ENCODE measurements at places on chromosomes 5 and 9.

- no peak for DNase-seq
Measured at GRCh38 chr9:125659954-125660353, 47.1 kb downstream of the MAPKAP1 start.

DNA sequence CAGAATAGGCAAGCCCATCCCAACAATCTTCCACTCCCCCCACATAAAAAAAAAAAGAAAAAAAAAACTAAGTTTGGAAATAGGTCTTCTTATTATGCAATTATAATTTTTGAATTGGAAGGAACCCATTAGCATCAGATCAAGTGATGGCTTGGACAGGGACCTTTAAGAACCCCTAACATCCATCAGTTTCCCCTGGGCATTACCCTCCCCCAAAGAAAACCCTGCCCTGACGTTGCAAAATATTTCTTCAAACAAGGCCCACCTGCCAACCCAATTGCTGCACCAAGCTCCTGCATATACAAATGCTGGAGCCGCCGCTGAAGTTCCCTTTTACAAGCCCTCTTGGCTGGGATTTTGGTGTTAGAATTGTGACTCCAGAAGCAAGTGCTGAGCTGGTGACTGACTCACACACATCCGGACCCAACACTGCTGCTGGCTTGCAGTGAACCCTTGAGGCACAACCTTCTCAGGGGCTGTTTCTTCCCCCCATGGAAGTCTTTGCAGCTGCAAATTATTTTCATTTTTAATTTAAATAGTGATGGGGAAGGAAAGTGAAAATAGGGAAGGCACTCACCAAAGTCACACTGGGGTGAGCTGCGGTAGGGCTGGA is 56.1 kb upstream of the AFAP1L1 start:
- no peak for DNase-seq

DNA sequence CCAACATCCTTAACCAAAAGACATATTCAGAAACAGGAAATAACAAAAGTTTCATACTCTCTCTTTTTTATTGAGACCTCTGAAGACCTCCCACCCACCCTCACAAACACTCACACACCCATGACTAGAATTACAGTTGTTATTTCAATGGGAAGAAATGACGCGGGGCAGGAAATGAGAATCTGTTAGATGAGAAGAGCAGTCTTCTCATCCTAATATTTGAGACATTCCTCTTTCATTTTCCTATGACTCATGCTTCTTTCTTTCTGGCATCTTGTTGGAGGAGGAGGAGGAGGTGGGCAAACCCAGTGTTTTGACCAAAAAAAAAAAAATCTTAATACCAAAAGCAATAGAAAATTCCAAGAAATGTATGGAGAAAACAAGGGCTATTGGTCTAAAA is 179.5 kb upstream of the TARS1 start:
- no peak for DNase-seq

GRCh38 chr9:126304207-126304970 is 22.2 kb upstream of the MVB12B start:
- DNase-seq = no peak

- DNase-seq = no peak
Measured at GRCh38 chr9:75734802-75735201, 155.7 kb upstream of the PCSK5 start.

DNA sequence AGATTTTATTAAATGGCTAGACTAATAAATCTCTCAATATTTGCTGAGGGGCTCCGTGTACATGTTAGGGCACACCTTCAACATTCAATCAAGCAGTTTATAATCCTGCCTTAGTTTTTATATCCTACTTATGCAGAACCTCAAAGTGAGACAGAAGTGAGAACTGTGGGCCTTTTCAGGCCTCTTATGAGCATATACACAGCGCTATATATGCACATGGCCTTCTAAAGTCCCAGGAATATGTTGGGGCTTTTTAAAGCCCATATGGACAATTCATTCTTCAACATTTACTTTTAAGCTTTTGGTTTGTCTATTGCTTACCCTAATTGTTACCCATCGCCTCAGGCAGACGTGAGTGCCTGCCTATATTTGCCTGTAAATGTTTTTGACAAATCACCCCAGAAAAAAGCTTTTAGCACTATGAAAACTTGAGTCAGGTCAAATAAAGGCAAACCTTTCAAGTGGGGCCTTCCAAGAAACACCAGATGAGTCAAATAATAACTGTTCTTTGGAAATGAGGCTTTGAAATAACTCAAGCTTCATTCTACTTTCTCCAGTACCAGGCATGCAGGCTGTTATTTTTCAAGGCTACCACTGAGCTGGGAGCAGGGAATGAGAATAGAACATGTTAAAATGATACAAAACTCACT is 58.2 kb downstream of the ESM1 start:
- DNase-seq = no peak

DNA sequence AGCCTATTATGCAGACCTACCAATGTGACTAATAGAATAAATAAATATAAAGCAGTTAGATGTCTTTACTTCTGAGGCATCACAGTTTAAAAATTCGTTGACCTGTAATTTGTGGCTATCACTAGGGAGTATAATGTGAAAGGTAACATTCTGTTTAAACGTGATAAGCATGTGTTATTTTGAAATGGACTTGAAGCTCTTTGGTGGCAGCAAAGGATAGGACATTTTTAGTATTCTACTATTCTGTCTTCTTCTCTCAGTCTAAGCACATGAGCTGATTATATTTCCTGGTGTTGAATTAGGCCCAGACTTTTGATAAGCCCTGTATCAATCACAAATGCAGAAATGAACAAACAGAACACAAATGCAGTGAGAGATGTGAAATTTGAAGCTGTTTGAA is 974.0 kb upstream of the CDH10 start:
- no peak for DNase-seq

GRCh38 chr5:134070725-134071613 is 43.5 kb upstream of the TCF7 start:
- DNase-seq = no peak

DNA sequence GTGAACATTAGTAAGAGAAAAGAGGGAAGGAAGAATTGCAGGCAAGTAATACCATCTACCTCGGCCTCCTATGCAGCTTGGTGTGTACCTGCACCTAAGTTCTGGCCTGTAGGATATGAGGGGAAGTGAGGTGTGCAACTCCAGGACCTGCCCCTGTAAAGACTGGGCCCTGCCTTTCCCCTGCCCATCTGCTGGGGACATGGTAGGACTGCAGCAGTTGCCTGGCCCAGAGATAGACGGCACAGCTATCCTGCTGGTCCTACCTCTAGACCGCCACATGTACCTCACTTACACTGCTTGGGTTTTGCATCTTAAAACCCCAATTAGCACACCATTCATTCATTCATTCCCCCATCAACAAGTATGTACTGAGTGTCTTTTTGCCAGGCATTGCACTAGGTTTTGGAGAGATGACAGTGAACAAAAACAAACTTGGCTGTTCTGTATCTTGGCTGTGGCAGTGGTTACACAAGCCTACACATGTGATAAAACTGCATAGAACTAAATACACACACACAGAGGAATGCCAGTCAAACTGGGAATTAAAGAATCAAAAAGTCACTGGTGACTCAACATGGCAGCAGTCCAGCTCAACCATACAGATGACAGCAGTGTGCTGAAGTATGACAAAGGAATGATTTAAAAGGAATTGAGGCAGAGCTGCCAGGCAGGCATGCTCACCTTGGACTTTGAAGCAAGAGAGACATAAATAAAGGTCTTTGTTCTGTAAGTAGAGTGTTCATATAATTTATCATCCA is 23.3 kb upstream of the MGAT1 start:
- no peak for DNase-seq

DNA sequence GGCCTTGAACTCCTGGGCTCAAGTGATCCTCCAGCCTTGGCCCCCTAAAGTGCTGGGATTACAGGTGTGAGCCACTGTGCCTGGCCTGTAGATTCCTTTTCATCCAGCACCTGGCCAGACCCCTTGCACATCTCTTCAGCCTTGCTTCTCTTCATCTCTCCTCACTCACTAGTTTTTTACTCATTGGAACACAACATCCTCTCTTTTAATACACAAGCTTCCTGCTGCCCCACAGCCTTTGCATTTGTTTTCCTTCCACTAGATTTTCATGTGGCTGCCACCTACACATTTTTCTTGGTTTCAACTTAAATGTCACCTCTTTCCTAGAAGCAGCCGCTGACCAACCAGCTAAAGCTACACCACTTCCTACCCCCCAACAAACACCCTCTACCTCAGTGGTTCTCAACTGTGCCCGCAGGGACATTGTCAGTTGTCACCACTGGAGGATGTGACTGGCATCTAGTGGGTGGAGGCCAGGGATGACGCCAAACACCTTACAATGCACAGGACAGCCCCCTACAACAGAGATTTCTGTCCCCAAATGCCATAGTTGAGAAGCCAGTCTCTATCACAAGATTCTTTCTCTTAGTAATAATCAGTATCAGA is 33.7 kb downstream of the HAVCR1 start:
- DNase-seq = no peak

DNA sequence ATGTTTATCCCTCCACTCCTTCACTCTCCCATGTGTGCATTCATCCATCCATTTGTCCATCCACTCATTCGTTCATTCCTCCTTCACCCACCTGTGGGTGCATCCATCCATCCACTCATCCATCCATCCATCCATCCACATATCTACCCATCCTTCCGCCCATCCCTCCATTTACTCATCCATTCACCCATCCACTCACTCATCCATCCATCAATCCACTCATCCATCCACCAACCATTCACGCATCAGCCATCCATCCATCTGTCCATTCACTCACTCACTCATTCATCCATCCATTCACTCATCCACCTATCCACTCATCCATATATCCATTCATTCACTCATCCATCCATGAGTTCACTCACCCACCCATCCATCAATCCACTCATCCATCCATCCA is 7.3 kb downstream of the SLC9A3 start:
- DNase-seq = no peak

DNA sequence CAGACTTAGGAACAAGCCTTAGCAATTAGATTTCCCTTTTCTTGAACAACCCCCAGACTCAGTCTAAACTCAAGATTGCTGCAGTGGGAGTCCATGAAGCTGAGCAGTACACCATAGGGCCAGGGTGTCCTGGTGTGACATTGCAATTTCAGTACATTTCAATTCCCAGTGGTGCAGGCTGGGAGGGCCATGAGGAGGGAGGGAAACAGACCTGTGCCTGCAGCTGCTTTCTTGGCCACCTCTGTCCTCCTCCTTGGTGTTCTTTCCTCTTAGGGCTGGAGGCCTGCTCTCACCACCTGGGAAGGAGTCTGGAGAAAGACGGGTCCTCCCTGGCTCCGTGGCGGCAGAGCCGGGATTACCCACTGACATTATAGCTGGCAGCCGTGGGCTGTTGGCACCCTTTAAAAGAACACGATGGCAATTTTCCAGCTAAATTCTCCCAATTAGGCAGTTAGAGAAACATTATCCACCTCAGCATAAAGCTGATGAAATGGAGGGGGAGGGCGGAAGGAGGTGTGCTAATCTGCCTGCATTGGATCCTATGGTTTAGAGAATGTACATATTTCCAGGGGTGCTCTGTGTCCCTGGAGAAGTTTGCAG is 186.4 kb downstream of the SLIT3 start:
- DNase-seq = no peak

DNA sequence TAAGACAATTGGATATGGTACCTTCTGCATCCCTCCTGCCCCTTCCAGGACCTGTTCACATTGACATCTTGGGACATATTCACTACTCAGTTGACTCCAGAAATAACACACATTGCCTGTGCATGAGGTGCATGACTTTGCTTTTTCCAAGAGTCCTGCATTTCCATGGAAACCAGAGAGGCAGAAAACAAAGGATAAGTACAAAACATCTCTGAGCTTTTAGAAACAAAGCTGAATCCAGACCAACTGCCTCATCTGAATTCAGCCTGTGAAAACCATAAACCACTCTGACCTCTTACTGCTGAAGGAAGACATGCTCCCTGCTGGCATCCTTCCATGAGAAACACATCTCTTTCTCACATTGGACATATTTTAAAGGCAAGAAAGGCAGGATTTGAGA is 695.1 kb downstream of the TAF11L14 start:
- DNase-seq = no peak

DNA sequence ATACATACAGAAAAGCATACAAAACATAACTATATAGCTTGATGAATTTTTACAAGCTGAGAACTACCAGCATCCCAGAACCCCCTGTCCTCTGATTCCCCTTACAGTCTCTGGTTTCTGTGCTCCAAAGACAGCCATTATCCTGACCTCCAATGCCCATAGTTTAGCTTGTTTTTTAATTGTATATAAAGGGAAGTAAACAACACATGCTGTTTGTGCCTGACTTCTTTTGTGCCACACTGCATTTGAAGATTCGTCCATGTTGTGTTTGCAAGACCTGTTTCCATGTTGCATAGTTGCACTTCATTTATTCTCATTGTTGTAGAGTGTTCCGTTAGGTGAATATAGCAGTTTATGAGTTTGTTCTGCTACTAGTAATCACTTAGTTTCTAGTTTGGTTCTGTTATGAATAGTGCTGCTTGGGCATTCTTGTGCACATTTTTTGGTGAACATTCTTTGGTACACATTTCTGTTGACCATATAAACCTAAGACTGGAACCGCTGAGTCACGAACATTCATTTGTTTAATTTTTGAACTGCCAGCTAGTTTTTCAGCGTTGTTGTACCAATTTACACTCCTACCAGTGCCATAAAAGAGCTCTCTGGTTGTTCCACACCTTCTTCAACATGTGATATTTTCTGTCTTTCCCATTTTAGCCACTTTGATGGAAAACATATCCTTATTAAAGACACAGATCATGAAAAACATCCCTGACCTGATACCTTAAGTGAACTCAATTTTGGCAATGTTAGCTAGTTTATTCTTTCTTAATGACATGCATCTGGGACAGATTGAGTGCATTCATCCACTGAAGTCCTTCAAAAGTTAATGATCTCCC is 78.1 kb upstream of the ANXA1 start:
- DNase-seq = no peak

DNA sequence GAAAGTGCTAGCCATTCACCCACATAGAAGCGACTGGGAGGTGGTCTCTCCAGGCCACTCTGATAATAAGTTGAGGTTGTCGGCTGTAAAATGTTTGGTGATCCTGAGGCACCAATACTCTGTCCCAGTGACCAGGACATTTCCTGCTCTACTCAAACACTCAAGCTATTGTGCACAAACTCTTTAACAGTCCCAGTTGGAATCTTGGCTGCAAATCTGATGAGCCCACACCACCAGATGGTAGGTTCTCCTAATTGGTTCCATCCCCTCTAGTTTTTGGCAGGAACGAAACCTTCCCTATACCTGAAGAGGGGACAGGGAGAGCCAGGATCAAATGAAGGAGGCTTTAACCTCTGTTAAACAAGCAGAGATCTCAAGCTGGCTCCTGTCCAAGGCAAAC is 14.3 kb downstream of the GRIA1 start:
- DNase-seq = no peak

GRCh38 chr9:107639426-107639825 is 149.9 kb upstream of the KLF4 start:
- no peak for DNase-seq

GRCh38 chr5:192970-193831 is 1.9 kb downstream of the LRRC14B start:
- no peak for DNase-seq

DNA sequence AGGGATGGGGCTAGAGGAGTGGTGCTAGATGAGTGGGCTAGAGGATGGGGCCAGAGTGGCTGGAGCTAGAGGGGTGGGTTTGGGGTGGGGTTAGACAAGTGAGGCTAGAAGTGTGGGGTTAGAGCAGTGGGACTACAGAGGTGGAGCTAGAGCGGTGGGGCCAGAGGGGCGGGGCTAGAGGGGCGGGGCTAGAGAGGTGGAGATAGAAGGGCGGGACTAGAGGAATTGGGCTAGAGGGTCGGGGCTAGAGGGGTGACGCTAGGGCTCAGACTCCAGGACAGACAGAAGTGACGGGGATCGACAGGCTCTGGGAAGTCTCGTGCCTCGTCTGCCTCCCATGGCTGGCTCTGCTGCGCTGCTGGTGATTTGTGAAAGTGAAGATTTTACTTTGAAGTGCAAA is 31.0 kb upstream of the TENT4A start:
- no peak for DNase-seq

- DNase-seq = no peak
Measured at GRCh38 chr5:119409235-119409815, 43.0 kb upstream of the HSD17B4 start.

Data from posterior cingulate gyrus (tissue), 11 donors.